ENCODE measurements at places on chromosomes 4 and X.

- no peak for DNase-seq
Measured at GRCh38 chr4:67659065-67659464, 41.9 kb downstream of the UBA6 start.

DNA sequence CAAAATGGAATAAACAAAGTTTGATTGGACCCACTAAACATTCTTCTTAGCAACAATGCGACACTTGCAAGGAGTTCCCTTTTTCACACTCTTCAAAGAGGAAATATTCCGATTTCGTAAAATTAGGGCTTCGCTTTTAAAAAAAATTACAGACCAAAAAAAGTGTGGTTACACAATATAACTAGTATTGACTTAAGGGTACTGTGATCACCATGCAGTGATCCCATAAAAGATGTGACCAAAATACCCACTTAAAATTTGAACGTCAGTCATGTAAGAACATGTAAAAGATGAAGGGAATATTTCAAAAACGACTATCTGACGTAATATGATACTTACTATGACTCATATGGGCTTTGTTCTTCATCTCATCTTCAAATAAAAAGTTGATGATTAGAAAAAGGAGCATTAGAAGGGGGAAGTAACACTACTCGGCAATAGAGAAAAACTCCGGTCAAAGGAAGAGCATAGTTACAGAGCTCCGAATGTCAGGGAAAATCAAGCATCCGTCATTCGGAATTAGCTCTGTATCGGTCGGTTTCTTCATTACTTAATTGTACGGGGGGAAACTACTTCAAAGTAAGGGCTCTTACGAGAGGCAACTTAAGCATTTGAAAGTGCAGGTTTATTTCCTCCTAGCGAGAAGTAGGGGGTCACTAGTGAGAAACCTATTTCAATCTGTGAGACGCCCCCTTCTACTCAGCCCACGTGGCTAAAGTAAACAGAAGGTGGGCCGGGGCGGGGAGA is 1.3 kb upstream of the TET2 start:
- peak; percentile 78 for DNase-seq

DNA sequence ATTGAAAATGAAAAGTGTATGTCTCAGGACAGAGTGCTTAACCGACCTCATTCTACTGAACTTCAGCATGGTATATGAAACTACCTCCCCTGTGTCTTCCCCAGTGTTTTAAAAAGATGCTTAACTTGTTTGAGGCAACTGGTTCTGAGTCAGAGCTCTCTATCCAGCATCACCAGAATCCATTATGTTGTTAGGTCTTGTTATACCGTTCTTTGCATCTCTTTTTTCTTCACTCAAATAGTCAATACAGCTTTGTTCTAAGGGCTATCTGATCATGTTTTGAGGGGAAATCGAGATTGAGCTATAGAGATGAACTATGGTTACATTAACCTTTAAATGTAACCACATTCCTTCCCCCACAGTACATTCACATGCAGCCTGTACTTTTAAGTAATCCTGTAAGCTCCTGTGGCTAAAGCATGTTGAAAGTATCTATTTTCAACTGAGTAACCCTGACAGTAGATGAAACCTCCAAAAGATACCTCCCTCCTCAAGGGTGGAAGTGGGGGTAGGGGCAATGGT is 514.4 kb downstream of the RPA4 start:
- no peak for DNase-seq

- DNase-seq, result no peak
Measured at GRCh38 chrX:118974088-118974907, at the start of gene LONRF3. Gene LONRF3 (plus strand): TSS chrX:118974618. CDS start chrX:118974781, 163 bp downstream.

DNA sequence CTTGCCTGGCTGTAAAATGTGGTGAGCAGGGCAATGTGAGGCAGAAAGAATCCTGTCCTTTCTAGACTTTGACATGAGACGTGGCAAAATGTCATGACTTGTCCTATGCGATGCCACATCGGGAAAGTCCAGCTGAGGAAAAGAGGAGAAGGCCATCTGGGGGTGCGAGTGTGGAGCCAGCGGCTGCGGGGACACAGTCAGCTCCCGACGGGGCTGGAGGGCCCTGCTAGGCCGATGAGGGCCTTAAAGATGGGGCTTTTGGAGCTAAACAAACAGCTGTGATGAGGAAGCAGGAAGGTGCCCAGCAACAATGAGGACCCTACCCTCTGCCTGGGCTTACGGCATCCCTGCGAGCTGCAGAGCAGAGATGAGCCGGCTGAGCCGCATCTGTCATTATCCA is 7.7 kb downstream of the CPZ start:
- no peak for DNase-seq

DNA sequence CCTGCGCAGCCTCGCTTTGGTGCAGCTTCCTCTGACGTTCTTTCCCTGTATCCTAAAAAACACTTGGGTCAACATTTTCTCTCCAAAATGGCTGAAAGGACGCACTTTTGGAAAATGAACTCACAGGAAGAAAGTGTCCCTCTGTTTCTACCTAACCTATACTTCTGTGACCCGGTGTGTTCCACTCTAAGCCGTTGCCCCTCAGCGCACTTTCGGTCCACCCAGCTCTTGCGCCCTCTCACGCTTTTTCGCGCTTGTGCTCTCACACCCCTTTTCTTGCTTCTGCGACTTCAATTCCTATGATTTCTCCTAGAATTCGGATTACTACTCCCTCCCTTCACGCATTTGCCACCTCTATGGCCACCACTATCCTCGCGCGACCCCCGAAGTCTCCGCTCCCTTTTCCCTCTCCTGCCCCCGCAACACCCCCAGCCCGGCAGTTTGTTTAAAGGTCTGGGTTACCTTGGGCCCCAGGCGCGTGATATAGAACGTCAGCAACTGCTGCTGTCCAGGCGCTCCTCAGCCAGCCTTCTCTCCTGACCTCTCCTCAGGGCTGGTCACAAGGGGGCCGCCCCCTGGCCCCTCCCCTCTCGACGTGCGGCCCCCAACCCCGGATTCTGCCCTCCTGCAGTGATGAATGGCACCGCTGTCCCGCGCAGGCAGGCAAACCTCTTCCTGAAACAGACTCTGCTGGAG is at the start of gene USP51:
Gene USP51, minus strand, starts transcription at position 535 of the 696 bp plus-strand sequence. CDS start 909 bp downstream, outside the sequence.
- no peak for DNase-seq

DNA sequence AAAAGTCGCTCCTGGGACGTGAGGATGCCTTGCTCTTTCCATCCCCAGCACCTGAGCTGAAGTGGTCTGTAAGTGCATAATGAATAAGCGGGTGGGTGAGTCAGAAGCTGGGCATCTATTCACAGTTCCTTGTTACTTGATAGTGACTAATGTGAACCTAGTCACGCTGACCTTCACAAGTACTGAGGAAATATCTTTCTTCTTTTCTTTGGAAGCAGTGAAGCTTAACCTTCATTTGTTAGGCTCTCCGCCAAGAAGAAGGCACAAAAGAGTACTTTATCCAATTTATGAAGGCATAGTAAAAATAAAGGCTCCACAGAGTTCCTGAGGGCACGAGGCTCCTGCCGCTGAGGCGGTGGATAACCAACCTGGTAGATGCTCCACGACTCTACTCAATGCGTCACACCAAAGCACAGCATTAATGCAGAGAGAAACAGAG is 475.7 kb upstream of the SLIT2 start:
- no peak for DNase-seq

DNA sequence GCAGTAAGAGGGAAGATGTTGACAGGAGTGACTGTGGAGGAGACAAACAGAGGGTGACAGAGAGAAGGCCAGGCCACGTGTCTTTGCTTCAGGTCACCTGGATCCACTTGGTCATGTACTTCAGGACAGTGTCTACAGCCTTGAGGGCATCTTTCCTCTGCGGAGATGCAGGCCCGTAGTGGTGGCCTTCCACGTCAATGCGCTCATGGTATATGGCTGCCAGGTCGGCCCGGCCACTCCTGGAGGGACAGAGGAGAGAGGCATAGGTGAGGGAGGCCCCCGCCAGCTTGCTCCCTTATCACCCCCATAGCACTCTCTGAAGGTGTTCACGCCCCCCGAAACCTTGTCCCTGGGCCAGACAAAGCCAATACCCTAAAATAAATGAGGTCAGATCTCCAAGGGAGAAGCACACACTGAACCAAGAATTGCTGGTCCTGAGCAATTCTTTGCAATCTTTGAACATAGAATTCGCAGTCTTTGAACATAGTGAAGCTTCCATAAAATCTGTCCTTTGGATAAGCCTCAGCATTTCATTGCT is 99.9 kb downstream of the ENPP6 start:
- DNase-seq, result no peak

- DNase-seq, result no peak
Measured at GRCh38 chrX:153917869-153918268, 8.2 kb downstream of the ARHGAP4 start.

GRCh38 chrX:13007519-13008188 is 32.7 kb downstream of the TMSB4X start:
- no peak for DNase-seq

DNA sequence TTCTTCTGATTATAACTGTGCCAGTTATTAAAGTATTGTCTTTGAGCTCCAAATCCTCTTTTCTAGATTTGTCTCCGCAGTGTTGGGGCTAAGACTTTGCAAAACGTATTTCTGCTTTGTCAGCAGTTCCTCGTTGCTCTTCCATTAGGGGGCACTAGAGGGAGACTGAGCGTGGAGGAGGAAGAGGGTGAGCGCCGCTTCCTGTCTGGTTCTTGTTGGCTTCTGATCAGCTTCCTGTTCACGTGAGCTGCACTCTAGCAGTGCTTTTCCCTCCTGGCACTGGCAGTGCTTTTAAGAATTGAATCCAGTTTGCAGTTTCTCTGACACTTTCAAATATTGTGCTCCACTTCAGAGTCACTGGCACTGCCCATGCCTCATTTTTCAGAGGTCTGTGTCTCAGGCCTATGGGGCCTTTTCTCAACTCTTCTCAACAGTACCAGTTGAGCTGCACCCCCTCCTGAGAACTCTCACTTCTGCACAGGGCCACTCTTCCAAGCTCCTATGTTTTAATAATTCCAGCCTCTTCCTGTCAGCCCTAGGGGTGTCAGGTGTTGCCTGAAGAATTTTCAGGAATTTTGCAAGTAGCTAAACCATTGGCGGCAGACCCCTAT is 54.4 kb upstream of the LCORL start:
- peak; percentile 71 for DNase-seq

- DNase-seq, result no peak
Measured at GRCh38 chr4:108446556-108446955, 173.8 kb upstream of the RPL34 start.

GRCh38 chr4:80243274-80244018 is 23.0 kb upstream of the FGF5 start:
- DNase-seq, result no peak

- DNase-seq, result no peak
Measured at GRCh38 chr4:3314706-3315260, 22.0 kb downstream of the RGS12 start.

DNA sequence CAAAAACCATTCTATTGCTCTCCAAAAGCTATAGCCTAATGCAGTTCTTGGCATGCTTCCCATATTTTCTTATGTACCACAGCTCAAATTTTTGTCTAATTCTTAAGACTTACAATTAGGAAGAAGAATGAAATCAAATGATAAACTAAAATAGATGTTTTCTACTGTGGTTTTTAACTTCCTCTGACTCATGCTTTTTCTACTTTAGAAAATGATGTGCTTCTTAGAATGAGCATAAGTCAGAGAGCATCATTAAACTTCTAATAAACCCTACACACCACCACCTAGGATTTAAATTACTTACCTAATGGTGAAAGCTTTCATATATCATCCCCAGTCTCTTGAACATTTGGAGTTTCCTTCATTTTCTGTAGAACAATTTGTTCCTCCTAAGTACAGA is 217.0 kb upstream of the NDST3 start:
- DNase-seq, result no peak

DNA sequence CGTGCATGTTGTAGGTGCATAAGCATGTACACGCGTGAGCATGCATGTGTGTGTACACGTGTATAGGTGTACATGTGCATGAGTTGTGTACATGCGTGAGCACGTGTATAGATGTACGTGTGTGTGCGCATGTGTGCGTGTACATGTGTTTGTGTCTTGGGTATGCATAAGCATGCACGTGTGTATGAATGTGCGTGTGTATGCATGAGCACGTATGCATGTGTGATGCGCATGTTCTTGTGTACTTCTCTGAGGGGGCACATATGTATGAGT is 9.0 kb downstream of the NAT8L start:
- no peak for DNase-seq

DNA sequence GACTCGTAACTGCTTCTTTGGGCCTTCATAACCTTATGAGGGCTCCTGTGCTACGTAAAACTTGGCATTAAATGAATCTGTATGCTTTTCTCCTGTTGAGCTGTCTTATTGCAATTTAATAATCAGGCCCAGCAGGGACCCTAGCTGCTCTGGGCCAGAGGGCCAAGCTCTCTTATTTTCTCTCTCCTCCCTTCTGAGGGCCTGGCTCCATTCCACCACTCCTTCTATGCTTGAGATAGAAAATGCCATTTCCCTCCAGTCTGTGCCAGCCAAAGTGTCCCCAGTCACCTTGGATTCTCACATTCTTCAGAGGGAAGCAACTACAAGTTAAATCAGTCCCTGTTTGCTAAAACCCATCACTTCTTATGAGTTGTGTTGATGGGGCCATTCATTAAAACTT is 90.1 kb downstream of the CLCN4 start:
- no peak for DNase-seq

GRCh38 chrX:17860811-17861488 is at the start of gene RAI2:
Gene RAI2 (minus strand): TSS chrX:17861298. CDS start chrX:17802010, 59,288 bp downstream.
- no peak for DNase-seq

DNA sequence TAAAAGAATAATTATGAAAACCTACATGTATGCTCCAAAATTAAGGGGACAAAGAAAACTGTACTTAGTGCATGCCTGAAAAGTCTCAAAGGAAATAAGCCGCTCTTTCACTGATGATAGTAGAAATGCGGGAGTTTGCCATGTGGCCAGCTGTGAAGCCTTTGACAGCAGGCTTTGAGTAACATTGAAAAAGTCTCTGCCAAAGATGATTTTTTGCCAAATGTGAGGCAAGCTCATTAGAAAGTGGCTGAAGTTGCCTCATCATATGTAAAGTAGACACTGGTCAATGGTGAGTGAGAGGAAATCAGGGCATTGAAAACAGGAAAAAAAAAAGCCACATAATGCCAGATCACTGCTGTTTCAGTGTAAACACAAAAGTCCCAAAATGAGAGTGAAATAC is 2360.1 kb downstream of the PCDH7 start:
- DNase-seq, result no peak

- DNase-seq, result no peak
Measured at GRCh38 chr4:40340030-40340429, 4.9 kb downstream of the CHRNA9 start.

DNA sequence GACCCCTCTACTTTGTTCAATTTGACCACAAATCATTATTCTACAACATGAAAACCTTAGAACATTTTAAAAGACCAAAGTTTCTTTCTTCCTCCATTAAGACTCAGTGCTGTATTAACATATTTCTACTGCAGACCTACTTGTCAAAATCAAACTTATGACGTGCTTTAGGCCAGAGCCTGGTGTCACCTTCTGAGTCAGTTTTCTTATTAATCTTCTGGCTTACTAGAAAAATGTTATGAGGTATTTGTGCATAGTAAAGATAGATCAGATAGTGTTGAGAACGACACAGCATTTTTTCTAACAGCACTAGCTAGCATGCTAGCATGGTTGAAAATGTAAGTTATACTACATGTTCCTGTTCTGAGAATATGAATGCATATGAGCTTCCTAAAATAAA is 333.6 kb upstream of the FAM241A start:
- DNase-seq, result no peak

GRCh38 chr4:88999392-88999930 is 57.5 kb downstream of the FAM13A start:
- no peak for DNase-seq

- DNase-seq, result peak; percentile 31
Measured at GRCh38 chr4:4384837-4385236, 2.1 kb upstream of the NSG1 start.
